Ascending aorta (tissue), 2 donors: ENCODE measurements at places on chromosomes 13 and 19.

DNA sequence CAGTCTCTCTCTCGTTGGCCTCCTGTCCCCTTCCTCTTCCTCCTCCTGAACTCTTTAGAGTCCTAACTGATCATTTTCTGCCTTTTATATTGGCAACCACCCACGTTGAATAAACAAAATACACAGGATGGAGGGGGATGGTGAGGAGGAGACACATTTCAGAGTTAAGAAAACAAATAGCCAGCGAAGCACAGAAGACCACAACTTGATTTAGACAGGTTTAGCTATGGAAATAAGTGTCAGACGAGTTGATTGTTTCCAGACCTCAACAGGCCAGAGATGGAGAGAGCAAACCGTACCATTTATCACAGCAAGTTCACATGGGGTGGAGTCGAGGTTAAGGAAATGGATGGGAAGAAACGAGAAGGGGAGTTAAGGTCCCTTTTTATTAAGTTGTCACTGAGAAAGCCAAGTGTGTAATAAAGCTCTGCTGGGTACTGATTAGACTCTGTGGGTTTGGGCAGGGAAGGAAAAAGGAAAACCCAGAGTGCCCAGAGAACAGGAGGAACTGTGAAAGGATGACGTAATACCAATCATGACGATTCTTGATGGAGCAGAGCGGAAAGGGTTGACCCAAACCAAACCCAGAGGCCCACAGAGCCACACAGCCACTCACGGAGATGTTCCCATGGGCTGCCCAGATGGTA is 11.1 kb upstream of the SERP2 start:
- no peak for DNase-seq

DNA sequence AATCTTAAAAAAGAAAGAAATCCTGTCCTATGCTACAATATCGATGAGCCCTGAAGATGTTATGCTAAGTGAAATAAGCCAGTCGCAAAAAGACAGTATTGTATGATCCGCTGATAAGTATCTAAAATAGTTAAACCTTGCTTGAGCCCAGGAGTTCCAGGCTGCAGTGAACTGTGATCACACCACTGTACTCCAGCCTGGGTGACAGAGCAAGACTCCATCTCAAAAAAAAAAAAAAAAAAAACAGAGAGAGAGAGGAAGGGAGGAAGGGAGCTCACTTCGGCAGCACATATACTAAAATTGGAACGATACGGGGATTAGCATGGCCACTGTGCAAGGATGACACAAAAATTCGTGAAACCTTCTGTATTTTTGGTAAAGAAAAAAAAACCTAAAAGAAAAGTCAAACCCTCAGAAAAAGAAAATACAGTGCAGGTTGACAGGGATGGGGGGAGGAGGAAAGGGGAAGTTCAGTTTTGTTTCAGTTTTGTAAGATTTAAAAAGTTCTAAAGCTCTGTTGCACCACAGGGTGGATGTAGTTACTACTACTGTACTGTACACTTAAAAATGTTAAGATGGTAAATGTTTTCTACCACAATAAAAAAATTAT is 8.4 kb downstream of the CLASRP start:
- no peak for DNase-seq

DNA sequence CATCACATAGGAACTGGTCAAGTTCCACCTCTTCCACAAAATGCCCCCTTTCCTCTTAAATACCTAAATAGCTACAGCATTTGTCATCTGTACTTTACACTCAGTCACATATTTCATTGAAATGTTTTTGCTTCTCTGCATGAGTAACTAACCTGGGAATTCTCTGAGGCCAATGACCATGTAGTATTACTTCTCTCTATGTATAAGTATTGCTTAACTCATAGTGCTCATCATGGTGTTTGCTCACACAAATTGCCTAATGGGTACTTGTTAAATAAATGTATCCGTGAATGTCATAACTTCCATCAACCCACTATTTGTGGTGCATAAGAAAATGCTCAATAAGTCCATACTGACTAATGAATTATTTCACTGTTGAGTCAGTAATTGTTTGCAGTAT is 115.5 kb downstream of the FGF14 start:
- no peak for DNase-seq

DNA sequence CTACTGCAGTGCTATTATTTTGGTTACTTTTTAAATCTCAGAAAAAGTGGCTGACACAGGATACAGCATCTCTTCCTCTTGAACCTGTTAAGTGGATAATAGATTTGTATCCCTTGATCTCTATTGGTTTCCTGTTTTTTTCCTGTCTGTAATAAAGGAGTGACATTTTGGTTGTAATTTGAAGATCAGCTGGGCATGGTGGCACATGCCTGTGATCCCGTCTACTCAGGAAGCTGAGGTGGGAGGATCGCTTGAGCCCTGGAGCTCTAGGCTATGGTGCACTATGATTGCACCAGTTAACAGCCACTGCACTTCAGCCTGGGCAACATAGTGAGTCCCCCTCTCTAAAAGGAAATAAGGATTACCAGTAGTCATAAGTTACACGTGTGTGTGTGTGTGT is 46.8 kb downstream of the METTL21C start:
- DNase-seq: no peak

DNA sequence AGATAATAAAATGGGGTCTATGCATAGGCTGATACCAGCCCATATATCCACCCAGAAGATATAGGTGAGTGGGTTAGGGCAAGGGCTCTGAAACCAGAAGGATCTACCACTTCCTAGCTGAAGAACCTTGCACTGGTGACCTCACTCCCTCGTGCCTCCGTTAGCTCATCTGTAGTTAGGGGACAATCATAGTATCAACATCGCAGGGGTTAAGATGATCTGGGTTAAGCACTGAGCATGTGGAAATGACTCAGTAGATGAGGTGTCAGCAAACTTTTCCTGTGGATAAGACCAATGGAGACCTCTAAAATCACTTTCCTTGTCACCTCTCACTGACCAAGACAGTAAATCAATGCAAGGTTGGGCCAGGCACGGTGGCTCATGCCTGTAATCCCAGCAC is 30.5 kb downstream of the TNFSF14 start:
- DNase-seq: no peak

- DNase-seq: no peak
Measured at GRCh38 chr13:45333977-45334922, 6.7 kb downstream of the TPT1 start.

DNA sequence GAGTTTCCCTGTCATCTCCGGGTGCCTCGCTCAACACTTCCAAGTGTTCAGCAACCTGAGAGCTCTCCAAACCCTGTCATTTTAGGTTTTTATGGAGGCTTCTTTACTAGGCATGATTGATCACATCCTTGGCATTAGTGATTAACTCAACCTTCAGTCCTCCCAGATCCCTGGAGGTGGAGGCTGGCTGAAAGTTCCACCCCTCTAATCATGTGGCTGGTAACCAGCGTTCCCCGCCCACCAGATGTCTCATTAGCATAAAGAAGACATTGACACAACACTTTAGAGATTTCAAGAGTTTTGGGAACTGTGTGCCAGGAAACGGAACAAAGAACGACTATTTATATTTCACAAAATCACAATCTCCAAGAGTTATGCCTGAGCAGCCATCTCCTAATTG is 71.1 kb upstream of the RGCC start:
- DNase-seq: no peak

- DNase-seq: no peak
Measured at GRCh38 chr19:5351731-5352228, 11.2 kb upstream of the PTPRS start.

DNA sequence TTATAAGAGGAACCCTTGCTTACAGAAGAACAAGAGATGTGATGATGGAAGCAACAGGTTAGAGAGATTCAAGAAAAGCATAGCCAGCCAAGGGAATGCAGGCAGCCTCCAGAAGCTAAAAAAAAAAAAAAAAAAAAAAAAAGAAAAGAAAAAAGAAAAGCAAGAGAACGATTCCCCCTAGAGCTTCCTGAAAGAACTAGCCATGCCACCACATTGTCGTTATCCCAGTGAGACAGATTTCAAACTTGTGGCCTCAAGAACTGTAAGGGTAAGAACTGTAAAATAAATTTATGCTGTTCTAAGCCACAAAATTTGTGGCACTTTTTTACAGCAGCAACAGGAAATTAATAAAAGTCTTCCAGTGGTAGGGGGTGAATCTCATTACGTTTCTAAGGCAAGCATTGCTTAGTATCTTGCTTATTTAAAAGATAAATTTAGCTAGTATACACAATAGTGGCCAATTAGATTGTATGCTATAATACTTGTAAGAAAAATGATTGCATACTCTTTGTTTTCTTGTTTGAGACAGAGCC is 21.8 kb downstream of the RFXAP start:
- no peak for DNase-seq

- peak; percentile 88 for DNase-seq
Measured at GRCh38 chr19:55486971-55487923, 989 bp upstream of the SSC5D start.

GRCh38 chr13:88246239-88246638 is 575.1 kb downstream of the SLITRK5 start:
- DNase-seq: no peak
